ENCODE measurements at places on chromosomes 6 and 20.

GRCh38 chr6:10389739-10390494 lies 25.0 kb downstream of the TFAP2A start:
- no peak for DNase-seq

DNA sequence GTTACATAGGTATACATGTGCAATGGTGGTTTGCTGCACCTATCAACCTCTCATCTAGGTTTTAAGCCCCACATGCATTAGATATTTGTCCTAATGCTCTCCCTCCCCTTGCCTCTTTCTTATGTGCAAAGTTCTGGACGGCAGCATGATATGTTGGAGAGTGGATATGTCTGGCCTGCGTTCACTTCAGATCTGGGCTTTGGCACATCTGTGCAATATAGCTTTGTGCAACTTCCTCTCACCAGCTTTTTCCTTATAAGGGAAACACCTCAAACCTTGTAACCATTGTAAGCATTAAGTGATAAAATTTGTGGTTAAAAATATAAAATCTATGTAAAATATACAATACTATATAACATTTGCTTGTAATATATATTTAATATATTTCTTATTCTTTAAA lies 288.0 kb downstream of the PHACTR1 start:
- no peak for DNase-seq

DNA sequence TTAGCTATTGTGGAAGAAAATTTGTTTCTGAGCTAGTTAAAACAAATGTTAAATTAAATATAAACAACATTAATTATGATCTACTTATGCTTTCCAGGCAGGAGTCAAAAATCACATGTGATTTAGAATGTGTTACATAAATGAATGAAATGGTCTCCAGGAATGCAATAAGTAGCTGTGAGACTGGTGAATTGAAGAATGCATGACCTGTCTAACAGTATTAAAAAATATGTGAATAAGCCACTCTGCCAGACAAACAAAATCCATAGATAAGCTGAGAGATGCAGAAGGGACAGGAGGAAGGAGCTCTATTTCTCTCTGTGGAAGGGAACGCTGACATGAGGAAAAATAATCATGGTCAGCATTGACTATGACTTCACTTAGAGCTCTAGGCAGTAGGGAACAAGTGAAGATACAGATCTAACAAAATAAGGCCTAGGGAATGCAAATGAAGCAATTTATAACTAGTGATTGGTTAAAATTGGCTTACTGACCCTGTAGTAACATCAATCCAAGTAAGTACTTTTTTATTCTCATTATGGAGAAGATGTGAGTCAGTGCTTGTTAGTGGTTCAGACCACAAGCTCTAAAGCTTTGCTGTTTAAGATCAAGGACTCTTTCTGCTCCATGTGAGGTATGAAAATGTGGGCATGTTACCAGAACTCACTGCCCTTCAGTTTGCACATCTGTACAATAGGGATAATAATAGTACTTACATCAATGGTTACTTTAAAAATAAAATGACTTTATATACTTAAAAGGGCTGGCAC lies 432.6 kb downstream of the MMUT start:
- no peak for DNase-seq

GRCh38 chr6:21003780-21004541 lies 469.7 kb downstream of the CDKAL1 start:
- peak; percentile 30 for DNase-seq

GRCh38 chr6:27871924-27872638 lies 40.1 kb downstream of the OR2B2 start:
- peak; percentile 93 for DNase-seq

DNA sequence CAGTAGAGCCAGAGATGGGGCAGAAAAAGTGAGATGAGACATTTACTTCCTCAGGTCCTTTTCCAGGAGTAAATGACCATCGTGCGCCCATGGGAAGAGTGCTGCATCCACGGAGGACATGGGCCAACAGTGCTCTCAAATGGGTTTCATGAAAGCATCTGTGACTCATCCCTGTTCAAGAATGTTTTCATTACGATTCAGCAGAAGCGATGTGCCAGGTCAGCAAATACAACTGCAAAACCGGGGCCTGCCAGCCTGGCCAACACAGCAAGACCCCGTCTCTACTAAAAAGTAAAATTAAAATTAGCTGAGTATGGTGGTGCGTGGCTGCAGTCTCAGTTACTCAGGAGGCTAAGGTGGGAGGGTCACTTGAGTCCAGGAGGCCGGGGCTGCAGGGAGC lies 125.1 kb downstream of the LY86 start:
- no peak for DNase-seq

GRCh38 chr6:21157186-21157929 lies 436.2 kb upstream of the SOX4 start:
- DNase-seq: no peak

DNA sequence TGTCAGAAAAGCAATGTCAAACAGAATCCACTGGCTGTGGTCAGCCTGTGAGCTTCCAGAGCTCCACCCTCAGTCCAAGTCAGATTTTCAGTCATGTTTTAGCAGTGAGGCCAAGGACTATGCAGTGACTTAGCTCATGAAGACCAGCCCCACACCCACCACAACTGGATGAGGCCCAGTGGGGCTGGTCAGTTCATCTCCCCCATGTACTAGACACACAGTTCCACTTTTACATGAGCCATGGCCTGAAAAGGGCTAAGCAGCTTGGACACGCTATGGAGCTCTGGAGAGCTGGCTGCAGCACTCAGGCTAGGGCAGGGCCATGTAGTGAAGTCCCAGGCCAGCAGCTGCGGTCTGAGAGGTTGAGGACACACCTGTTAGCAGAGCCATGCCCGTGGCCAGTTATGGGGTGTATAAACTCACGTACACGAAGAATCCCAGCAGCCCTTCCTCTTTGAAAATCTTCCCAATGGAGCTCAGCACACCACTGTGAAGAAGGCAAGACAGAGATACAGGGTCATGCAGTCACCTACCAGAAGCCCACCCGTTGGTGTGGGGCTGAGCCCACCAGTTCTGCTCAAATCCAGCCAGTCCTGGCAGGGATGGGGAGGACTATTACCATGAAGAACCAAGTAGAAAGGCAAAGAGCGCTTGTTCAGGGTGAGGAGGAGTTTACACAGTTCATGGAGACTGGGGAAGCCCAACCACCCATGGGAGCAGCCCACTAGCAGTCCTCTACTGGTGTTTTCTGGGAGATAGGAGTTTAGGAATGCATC lies 10.6 kb downstream of the MTCH1 start:
- no peak for DNase-seq

GRCh38 chr6:33434961-33435360 lies 15.1 kb downstream of the SYNGAP1 start:
- no peak for DNase-seq

- no peak for DNase-seq
Observed at GRCh38 chr20:62935968-62936585, 1.9 kb upstream of the GID8 start.

GRCh38 chr20:58880994-58881752 lies 28.7 kb downstream of the GNAS start:
- no peak for DNase-seq

DNA sequence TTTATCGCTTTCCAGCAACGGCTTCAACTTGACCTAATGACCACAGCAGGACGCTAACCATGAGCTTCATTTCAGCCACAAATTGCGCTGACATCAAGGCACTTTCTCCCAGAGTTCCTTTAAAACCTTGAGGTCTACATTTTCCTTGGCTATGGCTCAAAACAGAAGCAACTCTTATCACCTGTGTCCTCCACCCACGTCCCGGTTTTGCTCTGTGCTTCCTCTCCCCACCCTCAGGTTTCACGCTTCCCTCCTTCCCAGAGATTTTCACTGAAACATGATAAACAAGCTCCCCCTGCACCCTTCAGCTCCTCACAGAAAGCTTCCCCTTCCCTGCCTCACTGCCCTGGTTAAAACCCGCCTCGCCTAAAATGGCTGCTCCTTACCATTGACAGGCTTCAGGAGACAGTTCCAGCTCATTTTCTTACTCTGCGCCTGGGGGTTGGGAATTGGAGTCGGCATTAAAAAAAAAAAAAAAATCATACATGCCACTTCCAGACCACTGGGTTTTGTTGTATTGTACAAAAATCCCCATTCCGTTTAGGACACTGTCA lies 229.5 kb downstream of the UBE3D start:
- DNase-seq: no peak

GRCh38 chr6:134529921-134530320 lies 212.0 kb upstream of the SGK1 start:
- peak; percentile 38 for DNase-seq

- DNase-seq: no peak
Observed at GRCh38 chr6:106283481-106283880, 42.1 kb downstream of the ATG5 start.

DNA sequence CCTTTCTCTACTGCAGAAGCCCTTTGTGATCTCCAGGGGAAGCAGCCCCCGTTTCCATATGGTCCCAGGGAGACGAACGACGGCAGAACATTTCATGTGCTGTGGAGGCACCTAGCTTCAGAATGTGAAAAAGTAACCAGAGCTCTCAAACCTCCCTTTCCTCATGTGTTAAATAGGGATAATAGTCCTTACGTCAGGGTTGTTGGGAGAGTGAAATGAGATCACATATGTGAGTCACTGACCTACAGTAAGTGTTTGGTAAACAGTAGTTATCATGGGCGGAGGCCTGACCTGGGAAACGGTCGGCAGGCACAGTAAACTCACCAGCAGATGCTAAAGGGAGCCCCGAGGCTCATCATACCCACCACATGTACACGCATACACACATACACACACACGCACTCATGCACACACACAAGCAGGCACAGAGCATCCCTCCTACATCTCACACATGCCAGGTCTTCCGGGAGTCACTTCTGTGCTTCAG lies 89.7 kb downstream of the LY86 start:
- no peak for DNase-seq

GRCh38 chr6:31466466-31466865 lies 31.5 kb upstream of the MICB start:
- DNase-seq: no peak

DNA sequence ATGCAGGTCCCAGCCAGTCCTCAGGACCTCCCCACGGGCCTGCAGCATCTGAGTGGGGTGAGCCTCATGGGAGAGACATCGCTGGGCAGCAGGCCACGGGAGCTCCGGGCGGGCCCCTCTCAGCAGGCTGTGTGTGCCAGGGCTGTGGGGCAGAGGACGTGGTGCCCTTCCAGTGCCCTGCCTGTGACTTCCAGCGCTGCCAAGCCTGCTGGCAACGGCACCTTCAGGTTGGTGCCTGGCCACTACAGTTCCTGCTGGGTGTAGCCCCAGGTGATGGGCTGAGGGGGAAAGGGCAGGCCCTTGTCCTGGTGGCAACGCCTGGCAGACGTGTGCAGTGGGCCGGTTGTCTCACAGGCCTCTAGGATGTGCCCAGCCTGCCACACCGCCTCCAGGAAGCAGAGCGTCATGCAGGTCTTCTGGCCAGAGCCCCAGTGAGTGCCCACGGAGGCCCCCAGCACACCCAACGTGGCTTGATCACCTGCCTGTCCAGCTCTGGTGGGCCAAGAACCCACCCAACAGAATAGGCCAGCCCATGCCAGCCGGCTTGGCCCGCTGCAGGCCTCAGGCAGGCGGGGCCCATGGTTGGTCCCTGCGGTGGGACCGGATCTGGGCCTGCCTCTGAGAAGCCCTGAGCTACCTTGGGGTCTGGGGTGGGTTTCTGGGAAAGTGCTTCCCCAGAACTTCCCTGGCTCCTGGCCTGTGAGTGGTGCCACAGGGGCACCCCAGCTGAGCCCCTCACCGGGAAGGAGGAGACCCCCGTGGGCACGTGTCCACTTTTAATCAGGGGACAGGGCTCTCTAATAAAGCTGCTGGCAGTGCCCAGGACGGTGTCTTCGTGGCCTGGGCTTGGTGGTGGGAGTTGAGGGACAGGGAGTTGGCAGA lies 787 bp upstream of the TNFRSF6B start:
- no peak for DNase-seq

- DNase-seq: no peak
Observed at GRCh38 chr6:146357578-146358430, 185.8 kb upstream of the RAB32 start.

- DNase-seq: no peak
Observed at GRCh38 chr6:165746331-165746730, 83.3 kb upstream of the PDE10A start.

DNA sequence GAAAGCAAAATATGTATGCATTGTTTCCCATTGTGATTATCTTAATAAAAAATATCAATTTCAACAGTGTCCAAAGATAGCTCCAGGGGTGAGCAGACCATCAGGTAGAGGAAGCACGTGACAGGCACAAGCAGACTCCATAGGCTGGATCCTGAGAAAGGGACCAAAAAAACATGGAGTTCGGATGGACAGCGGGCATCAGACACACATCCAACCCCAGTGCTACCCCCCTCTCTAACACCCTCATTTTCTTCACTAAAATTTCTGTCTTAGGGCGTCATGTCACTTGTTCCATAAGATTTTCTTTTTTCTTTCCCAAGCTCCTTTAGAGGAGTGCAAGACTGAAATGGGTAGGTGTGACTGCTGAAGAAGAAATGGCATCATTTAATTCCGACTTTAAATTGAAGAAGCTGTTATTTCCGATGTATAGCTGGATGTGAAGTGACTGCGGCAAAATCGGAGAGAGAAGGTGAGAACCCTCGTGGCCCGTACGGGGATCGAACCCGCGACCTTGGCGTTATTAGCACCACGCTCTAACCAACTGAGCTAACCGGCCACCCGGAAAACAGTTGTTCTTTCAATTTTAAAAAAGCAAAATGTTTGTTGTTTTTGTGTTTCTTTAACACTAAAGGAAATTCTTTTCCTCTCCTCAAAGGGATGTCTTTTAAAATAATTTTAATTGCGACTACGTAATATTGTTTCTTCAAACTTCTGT lies 10.3 kb upstream of the PRSS16 start:
- DNase-seq: no peak

DNA sequence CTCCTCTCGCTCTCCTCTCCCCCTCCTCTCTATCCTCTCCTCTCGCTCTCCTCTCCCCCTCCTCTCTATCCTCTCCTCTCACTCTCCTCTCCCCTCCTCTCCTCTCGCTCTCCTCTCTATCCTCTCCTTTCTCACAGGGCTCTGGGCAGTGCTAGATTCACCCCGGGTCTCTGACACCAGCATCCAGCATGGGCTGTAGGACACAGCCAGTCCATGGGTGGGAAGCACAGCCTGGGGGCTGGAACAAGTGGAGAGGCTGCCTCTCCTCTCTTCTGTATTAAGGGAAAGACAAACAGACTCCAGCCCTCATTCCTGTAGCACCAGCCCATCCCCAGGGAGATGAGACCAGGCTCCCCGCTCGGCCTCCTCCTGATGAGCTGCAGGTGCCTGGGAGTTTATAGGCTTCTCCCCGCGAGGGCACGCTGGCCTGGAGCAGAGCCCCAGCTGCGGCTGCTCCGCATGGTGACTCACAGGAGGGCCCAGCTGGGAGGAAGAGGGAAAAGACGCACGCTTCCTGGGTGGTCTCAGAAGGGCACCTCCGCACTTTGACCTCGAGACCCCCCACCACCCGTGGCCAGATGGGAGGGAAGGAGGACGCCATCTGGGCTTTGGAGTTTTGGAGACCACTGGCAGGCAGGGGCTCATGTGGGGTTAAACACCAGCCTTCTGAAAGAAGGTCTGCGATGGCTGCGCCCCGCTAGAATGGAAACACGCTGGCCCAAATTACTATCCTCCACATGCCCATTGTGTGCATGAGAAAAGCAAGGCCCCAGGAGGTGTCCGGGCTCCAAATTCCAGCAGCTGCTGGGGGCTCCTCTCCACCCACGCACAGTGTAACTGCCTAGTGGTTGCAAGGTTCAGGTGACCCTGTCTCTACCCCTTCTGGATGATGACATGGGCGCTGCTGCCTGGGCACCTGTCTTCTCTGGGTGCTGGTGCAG lies 68.0 kb downstream of the BMP7 start:
- no peak for DNase-seq

GRCh38 chr20:23047738-23048214 lies 1.7 kb downstream of the THBD start:
- DNase-seq: no peak

- DNase-seq: no peak
Observed at GRCh38 chr6:129989396-129989795, 29.0 kb upstream of the L3MBTL3 start.

GRCh38 chr6:155274106-155274505 lies 10.3 kb downstream of the CLDN20 start:
- DNase-seq: no peak

Data from HTR-8/SVneo (cell line).